ENCODE measurements at places on chromosomes 16 and 17.
A peak's percentile ranks its signal among the peaks of the same experiment; 100 is the strongest.

GRCh38 chr17:40912486-40913210 is 24.8 kb downstream of the KRT23 start:
- no peak for DNase-seq

DNA sequence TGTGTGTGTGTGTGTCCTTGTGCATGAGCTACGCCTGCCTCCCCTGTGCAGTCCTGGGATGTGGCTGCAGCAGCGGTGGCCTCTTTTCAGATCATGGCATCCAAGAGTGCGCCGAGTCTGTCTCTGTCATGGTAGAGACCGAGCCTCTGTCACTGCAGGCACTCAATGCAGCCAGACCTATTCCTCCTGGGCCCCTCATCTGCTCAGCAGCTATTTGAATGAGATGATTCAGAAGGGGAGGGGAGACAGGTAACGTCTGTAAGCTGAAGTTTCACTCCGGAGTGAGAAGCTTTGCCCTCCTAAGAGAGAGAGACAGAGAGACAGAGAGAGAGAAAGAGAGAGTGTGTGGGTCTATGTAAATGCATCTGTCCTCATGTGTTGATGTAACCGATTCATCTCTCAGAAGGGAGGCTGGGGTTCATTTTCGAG is 22.5 kb downstream of the STAT5A start:
- DNase-seq, result no peak

DNA sequence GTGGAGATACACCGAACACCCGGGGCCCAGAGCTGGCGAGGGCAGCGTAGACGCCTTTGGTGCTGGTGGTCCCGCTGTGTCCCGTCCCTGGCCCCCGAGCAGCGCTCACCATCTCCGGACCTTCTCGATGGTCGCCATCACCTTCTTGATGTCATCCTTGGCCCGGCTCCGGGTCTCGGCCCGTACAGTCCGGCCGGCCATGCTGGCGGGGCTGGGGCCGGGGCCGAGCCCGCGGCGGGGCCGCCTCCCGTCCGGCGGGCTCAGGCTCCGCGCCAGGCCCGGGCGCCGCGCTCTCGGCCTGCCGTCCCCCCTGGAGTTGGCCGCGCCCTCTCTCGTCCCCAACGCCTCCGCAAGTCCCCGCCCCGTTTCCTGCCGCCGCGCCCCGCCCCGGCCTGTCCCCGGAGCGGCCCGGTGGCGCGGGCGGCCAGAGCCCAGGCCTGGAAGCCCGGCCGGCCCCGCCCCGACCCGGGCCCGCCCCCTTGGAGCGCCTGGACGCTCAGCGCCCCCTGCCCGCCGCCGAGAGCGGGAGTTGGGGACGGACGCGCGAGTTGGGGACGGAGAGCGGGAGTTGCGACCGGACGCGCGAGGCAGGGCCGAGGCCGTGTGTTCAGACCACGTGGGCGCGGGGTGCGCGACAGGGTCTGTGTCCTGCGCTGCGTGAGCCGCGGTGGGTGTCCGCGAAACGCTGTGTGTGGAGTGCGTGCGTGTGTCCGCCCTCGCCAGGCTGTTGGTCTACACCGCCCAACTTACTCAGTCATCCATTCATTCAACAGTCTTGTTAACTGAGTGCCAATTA is at the start of gene BCL7C:
TSS of gene BCL7C (minus strand) at position 334 of the 796 bp plus-strand sequence. CDS start at position 201, 133 bp downstream.
- DNase-seq, result peak; percentile 81

DNA sequence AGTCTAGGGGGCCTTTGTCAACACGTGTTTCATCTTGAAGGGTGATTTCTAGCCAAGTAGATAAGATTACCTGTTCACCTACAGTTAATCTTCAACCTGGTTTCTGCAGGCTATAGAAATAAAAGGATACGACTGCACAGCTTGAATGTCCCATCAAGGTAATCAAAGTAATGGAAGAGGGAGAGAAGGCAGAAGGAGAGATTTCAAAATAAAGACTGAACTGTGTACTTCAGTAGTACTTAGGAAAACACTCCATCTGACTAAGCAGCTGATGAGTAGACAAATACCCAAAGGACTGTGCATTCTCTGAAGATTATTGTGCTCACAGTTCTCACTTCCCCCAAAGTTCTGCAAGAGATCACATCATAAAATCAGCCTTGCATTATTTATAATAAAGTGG is 5.8 kb upstream of the RFFL start:
- no peak for DNase-seq

DNA sequence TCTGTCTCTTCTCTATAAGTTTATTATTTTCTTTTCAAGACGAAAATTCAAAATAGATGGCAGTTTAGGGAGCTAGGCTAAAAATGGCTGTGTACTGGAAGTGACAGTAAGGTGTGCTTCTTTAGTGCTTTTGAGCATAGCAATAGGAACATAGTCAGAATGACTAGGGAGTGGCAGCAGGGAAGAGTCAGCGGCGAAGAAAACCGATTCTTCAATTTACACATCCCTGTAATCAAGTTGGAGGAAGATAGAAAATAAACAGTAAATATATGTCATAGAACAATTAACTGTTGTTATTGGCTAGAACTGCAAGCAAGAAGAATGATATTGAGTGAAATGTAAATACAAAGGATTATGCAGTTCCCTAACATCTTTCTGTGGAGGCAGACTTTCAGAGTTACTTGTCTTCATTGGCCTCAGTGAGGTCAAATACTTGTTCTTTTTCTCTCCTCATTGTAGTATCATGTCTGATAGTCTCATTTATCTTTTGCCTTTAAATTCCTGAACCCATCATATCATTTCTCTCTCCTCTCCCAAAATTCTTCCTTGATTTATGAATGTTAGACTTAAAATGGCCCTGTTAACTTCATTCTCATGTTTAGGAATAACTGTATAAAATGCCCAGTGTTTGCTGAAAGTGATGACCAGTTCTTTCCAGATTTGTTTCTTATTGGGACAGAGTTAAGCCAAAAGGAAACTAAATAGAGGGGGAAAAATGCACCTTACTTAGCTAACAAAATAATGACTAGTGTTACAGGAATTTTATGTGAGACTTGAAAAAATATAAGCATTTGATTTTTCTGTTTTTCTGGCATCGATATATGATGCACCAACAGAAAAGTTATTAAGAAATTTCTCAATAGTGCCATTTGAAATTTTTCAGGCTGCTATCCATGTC is 211.4 kb downstream of the BCAS3 start:
- DNase-seq, result no peak

GRCh38 chr16:88382491-88383400 is at the start of gene ZNF469:
TSS of gene ZNF469 (plus strand) at chr16:88382959. CDS start at chr16:88427471, 44,512 bp downstream.
- no peak for DNase-seq

DNA sequence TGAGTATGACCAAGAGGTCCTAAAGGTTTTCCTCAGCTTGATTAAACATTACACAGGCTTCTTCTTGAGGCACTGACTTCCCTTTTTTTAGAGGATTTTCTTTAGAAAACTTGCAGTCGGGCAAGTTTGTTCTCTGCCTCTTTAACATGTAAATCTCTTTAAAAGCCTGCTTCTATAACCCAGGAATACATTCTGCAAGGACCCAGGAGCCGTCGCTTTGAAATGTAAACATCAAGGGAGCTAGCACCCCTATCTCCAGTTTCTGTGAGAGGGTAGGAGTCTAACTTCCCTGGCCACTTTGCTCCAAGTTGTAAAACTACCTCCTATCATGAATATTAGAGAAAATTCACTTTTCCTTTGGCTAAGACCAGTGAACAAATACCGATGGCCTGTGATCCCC is 201.5 kb upstream of the CPHXL start:
- DNase-seq, result no peak

GRCh38 chr16:27226476-27226875 is 23.1 kb downstream of the KDM8 start:
- DNase-seq, result no peak

DNA sequence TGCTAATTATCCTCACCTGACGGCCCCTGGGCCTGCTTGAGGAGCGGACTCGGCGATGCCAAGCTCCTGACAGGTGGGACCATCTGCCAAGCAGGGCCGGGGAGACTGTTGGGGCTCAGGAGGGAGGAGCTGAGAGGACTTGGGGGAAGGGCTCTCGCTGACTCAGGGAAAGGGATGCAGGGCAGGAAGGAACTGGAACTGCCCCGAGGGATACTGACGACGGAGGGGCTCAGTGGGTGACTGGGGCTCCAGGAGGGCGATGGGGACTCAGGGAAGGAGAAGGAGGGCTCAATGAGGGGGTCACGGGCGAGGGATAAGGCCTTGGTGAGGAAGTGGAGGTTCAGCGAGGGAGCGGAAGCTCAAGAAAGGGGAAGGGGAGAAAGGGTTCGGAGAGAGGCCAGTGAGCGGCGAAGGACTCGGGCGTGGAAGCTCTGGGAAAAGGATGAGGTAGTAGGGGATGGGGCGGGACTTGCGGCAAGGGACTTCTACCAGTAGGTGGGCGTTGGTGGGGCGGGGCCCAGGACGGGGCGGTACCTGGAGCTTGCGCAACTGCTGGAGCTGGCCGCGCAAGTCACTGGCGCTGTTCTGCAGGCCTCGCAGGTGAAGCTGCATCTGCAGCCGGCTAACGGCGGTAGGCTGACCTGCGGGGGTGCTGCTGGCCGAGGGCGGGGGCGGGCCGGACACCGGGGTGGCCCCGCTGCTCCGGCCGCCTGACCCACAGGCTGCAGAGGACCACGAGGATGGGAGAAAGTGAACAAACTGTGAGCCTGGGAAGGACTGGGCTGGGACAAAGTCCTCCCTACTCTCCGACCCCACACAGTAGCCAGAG is 46.5 kb downstream of the SRCIN1 start:
- peak; percentile 93 for DNase-seq

- DNase-seq, result no peak
These were observed 883.3 kb downstream of the CDH11 start for GRCh38 chr16:64238571-64238970.

DNA sequence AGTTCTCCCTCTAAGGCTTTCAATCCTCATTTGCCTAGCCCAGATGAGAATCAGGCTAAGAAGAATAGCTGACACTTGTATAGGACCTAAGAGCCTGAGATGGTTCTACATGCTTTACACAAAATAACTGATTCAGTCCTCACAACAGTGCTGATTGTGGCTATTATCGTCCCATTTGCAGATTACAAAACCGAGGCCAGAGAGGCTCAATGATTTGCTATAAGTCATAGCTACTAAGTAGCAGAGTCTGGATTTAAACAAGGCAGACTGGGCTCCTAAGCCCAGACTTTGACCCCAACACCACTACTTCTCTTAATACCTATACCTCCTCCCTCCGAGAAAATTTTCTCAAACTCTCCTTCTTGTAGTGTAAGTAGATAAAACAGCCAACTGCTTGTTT is 23.1 kb downstream of the ABCC12 start:
- DNase-seq, result no peak

DNA sequence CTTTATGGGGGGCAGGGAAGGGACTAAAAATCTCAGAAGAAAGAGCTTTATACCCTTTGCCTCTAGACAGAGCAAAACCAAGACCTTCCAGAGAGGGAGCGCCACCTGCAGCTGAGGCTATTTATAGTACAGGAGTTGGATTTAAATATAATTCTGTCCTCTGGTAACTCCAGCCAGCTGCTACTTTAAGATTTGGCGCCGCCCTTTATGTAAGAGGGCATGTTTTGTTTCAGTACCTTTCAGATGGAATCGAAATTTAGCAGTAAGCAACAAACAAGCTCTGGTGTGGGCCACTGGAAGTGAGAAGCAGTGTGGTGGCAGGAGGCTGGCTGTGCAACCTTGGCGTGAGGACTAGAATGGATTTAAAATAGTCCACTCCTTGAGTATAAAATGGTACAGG is 5.2 kb upstream of the GUCY2D start:
- no peak for DNase-seq

DNA sequence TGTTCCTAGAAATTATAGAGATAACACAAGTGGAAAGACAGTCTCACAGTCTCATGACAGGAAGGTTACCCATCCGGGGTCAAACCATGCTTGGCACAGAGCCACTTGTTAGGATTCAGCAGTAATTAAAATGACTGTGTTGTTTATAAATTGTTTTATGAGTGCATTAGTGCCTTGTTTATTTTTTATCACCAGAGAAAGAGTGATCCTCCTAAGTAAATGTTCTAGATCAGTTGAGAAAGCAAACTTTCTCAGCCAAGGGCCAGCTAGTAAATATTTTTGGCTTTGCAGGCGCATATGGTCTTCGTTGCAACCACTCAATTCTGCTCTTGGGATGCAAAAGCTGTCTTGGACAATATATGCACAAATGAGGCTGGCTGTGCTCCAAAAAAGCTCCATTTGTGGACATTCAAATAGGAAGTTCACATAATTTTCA is 253.9 kb upstream of the CACNG5 start:
- no peak for DNase-seq

DNA sequence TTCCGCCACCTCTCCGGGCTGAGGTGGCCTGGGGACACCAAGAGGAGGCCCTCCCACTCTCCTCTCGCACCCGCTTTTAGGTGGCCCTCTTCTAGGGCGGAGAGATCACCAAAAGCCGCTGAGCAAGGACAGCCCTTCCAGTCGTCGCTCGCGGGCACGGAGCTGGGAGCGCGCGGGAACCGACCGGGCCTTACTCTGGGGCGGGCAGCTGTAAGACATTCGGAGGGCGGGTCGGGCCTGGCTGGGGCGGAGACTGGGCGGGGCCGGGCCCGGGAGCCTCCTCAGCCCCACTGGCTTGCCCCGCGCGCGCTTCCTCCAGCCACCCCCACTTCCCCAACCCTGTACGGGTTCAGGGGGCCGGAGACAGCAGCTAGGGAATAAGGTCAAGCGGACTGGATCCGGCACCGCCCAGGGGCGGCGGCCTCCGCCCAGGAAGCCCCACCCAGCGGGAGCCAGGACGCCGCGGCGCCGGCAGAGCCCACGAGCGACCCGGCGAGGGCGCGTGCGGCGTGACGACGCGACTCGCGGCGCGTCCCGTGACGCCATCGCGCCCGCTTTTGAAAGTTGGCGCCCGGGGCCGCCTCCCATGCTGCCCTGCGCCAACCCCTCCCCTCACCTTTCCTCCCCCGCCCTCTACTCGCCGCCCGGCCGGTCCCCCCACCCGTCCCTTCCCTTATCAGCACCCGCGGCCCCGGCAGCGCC is 351 bp upstream of the CTCF start:
- peak; percentile 94 for DNase-seq

- no peak for DNase-seq
These were observed 16.6 kb downstream of the MYH3 start for GRCh38 chr17:10640475-10640874.

- no peak for DNase-seq
These were observed 235.8 kb downstream of the MAP2K4 start for GRCh38 chr17:12256380-12256995.

DNA sequence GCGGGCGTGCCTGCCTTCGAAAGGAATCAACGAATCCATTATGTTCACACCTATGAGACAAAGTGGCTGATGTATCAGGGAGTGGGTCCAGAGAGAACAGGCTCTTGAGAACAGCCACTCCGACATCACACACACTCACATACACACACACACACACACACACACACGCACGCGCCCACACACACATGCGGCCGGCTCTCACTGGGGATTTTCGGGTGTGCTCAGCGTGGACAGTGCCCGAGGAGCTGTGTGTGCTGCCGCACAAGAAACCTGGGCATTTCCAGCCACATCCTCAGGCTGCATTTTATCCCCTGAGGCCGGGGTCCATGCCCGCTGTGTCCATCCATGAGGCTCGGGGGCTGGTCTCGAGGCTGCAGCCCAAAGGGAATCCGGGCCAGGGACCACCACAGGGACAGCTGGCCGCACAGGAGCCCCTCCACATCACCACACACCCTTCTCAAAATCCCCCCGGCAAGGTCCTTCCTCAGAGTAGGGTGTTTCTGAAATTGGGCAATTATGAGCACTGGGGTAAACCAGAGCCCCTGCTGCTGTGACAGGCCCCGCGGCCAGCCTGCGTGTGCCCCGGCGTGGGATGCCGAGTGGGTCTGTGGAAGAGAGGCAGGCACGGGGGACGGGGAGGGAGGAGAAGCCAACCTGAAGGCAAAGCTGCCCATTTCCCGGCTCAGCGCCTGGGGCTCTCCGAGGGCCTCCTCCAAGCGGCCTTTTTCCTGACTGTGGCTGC is 24.8 kb downstream of the MRM3 start:
- no peak for DNase-seq

All from activated CD8-positive, alpha-beta memory T cell treated with anti-CD3 and anti-CD28 coated beads, Interleukin-2, amount 50 U/mL, for 4 hours (primary cell).